Stimulated activated CD8-positive, alpha-beta memory T cell treated with anti-CD3 and anti-CD28 coated beads, Interleukin-4, amount 100 ng/mL, for 24 hours (primary cell): ENCODE measurements at places on chromosomes 6 and 20.
A peak's percentile ranks its signal among the peaks of the same experiment; 100 is the strongest.

GRCh38 chr6:11065436-11066202 lies 21.5 kb upstream of the ELOVL2 start:
- DNase-seq: no peak

DNA sequence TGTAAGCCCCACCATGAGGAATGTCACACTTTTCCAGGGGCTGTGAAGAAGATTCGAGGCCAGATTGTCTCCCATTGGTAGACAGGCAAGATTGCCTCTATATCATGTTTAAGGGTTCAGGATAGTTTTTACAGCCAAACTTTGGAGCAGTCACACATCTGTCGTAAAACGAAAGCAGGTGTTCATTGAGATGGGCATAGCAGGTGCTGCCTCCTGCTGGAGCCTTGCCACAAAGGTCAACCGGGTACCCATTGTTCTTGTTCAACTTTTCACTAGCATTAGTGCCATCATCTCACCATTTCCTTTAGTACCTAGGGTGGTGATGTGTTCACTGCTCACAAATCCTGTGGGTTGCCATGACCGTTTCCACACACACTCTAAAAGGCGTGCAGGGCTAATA lies 198.3 kb downstream of the HTR1B start:
- no peak for DNase-seq

DNA sequence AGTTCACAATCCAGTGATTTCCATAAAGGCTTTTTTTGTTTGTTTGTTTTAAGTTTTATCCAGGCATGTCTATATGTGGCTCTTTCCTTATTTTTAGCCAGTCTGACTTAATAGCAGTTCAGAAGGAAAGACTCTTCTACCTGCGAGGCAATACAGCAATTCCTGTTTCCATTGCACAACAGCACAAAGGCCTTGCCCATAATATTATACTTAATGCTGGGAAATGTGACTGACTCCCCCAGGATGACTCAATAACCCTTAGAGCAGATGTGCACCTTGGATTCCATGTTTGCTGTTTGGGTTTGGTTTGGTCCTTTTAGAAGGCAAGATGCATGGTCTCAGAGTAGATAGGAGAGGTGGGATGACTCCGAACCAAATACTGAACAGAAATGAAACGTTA lies 184.1 kb downstream of the MTFR2 start:
- DNase-seq: no peak

GRCh38 chr6:107816818-107817217 lies 7.3 kb downstream of the SCML4 start:
- no peak for DNase-seq

GRCh38 chr6:29828471-29828797 lies 809 bp downstream of the HLA-G start:
- no peak for DNase-seq

GRCh38 chr6:143248359-143248758 lies 187.7 kb downstream of the AIG1 start:
- DNase-seq: peak; percentile 6

DNA sequence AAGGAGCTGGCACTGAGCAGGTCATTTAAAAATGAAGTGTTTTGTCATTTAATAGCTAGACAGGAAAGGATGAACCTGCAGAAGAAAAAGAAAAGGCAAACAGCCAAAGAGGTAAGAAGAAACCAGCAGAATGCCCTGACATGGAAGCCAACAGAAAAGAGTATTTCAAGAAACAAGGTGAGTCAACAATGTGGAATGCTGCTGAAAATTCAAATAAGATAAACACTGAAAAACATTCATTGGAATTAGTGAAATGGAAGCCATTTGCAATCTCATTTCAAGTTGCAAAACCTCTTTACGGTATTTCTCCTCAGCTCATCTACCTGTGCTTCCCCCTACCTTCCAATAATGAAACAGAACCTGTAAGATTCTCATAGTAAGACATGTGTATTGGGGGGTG lies 59.6 kb downstream of the RWDD2A start:
- no peak for DNase-seq

DNA sequence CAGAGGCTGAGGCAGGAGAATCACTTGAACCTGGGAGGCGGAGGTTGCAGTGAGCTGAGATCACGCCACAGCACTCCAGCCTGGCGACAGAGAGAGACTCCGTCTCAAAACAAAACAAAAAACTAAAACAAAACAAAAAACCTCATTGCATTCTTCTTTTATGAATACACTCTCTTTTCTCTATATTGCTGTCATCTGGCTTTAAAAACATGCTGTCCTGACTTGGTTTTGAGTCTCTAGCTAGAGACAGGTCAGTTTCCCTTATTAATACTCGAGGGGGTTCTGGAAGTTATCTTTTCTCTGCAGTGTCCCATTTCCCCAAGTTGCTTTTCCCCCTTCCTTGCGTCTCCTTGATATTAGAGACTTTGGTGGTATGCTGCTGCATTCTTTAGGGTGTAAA lies 50.9 kb downstream of the RIOK1 start:
- DNase-seq: no peak

DNA sequence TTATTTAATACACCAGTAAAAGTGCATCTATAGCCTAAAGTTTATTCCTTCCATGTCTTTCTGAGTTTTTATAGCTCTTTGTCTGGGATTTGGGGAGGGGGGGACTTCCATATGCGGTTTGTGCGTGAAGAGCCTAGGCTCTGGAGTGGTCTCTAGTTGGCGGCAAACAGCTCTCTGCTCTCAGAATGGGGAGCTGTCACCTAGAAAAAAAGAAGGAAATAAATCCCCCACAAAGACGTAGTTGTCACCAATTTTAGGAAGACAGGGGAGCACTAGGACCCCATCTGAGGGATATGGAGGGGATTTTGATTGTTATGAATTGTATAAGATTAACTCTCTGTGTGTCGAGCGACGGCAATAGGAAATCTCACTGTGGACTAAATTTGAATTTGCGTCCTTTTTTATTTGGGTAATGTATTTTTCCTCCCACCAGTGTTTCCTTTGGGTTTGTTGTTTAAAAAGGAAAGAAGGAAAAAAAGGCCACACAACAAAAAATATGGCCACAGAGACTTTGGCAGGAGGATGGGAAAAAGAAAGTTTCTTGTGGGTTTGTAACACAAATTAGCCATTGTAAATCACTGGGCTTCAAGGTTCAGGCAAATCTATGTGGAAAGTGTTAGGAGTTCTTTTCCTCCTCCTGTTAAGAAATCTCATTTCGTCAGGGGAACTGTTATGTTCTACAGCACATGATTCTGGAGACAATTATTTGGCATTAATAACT lies 7.4 kb downstream of the POU3F2 start:
- DNase-seq: no peak

DNA sequence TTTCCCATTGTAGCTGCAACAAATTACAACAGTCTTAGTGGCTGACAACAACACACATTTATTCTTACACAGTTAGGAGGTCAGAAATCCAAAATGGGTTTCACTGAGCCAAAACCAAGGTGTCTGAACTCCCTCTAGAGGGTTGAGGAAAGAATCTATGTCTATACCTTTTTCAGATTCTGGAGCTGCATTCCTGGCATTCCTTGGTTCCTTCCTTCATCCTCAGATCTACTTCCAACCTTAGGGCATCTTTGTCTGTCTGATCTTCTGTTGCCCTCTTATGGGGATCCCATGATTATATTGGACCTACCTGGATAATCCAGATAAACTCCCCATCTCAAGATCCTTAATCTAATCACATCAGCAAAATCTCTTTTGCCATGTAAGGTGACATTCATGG lies 540.9 kb upstream of the MAP3K7 start:
- no peak for DNase-seq

GRCh38 chr6:33206027-33206863 lies 1.8 kb downstream of the HSD17B8 start:
- no peak for DNase-seq

DNA sequence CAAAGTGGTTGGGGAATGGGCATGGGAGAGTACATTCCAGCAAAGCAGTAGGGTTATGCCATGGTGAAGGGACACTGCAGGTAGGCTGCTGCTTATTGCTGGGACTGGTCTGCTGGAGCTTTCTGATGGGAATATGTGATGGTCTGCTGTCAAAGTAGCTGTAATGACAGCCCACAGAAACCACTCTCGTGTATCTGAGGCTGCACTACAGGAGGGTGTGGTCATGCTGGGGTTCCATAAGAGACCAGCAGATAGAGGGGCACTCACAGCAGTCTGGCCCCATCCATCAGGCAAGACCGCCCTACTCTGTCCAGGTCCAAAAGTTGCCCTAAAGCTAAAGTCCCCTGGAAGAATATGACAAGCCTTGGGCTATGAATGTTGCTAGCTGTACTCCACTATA lies 739.3 kb downstream of the COL12A1 start:
- DNase-seq: no peak

- DNase-seq: no peak
Measured at GRCh38 chr6:5968817-5969734, 37.6 kb downstream of the NRN1 start.

- no peak for DNase-seq
Measured at GRCh38 chr20:1272368-1273100, 6.4 kb downstream of the SNPH start.

DNA sequence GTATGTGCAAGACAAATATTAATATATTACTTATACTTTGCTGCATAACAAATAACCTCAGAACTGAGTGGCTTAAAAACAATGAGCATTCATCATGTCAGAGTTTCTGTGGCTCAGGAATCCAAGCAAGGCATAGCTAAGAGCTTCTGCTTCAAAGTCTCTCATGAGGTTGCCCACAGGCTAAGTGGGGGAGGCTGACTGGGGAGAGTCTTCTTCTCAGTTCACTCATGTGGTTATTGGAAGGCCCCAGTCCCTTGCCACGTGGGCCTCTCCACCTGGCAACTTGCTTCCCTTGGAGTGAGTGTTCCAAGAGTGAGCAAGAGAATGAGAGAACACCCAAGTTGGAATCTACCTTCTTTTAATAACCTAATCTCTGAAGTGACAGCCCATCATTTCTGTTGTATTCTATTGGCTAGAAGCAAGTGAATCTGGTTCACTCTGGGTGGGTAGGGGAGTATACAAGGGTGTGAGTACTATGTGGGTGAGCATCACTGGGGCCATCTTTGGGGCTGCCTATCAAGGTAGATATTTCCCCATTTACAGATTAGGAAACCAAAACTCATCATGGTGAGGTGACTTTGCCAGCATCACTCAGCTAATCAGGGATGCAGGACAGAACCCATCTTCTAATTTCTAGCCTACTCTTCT lies 36.0 kb downstream of the DNAH8 start:
- DNase-seq: no peak

DNA sequence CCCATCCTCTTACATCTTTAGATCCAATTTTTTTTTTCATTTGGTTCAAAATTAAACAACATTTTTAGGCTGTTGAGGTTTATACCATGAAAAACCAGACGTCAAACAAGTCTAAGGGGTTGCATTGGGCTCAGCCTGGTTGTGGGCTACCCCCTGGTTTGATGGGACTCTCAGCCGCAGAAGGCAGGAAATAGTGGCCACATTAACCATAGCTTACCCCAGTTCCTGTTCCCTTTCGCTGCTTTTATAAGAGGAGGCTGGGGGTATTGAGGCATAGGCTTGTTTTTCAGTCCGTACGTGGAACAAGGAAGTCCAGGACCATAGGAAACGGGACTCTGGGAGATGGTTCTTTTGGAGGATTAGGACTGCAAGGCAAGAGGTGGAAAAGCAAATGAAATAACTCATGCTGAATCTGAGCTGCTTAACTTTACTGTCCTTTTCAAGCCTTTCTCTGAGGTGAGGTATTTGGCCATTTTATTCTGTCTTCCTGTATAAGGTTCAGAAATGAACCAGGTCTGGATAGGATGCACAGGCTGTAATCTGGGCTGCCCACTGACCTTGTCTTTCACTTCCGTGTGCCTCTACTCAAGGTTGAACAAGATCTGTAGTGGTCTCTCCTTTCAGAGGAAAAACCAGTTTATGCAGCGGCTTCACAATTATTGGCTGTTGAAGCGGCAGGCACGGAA lies 7.7 kb downstream of the BRPF3 start:
- no peak for DNase-seq

- no peak for DNase-seq
Measured at GRCh38 chr20:3433744-3434143, 26.3 kb upstream of the DNAAF9 start.

- no peak for DNase-seq
Measured at GRCh38 chr6:53095270-53095669, 30.1 kb downstream of the FBXO9 start.

DNA sequence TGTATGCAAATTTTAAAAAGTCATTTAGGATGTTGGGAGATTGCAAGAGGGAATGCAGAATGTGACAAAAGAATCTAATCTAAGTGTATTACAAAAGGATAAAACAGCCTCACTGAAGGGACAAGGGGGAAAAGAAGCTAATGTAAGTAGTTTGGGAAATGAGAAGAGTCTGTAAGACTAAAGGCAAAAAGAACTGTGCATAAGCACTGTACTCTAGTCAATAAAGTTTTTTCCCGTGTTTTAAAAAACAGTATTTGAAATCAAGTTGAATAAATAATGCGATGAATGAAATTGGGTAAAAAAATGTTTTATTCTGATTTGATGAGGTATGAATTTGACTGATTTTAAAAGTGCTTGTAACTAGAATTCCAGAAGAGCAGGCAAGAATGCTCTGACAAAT lies 149.8 kb downstream of the VEGFA start:
- DNase-seq: no peak

- no peak for DNase-seq
Measured at GRCh38 chr6:31797588-31797987, 2.0 kb upstream of the VARS1 start.

DNA sequence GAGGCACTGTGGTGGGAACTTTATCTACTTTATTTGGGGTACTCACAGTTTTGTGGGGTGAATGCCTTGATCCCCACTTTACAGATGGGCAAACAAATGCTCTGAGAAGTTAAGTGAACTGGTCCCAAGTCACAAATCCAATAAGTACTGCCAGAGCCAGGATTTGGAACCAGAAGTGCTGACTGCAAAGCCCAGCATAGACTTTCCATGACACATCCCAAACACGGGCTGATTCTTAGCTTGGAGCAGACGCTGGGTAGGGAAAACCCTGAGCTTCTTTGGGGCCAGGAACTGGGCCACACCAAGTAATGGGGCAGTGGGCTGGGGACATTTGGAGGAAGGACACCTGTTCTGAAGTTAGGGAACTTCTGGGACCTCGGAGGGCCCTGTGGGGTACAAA lies 20.3 kb downstream of the RIN2 start:
- no peak for DNase-seq

DNA sequence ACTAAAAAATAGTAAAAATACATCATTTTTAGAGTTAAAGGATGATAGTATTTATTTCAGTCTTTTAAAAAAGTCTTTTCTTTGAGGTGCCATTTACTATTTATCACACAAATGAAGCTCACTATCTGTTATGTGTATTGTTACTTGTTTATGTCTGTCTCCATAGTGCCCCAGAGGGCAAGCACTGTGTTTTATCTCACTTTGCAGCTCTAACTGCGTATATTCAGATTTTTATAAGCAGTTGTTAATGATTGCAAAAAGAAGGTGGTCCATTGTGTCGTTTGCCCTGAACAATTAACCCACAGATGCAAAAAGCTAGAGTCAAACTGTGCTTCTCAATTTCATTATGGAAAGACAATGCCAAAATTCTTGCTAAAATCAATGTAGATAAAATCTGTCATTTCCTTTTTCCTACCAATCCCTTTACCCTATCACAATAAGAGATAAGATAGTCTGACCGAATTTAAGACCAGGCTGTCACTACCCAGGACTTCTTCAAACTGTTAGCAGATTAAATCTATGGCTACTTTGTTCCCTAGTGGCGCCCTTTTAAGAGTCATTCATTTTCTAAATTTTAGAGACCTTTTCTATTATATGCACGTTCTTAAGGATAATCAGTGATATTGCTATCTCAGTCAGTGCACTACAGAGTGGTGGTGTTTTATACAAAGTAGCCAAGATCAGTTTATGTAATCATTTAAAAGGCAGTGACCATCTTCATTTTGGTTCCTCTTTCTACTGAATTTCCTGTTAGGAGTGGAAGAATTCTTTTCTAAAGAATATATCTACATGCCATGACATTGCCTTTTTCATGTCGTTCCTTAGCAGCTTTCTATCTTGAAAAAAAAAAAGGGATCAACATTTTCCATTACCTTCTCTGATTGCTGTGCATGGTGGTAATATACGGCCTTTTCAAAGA lies 133.1 kb upstream of the PRDM1 start:
- no peak for DNase-seq
